Central memory CD4-positive, alpha-beta T cell (primary cell): ENCODE measurements at places on chromosomes 3 and 15.

DNA sequence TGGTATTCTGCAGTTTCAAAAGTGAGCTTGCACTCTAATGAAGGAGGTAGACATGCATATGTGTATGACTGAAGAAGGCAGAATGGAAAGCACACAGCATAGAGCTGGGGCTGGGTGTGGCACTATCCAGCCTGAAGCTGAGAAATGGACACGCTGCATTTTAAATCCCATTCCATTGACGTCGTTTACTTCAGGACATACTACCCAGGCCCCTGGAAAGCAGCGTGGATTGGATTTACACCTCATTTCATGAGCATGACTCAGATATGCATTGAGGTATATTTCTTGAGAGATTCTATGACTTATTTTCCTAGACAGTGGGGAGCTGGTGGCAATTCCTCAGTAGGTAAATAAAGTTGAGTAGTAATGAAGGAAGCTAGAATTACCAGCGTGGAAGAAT, 101.4 kb downstream of the ABI3BP start:
- no peak for DNase-seq

DNA sequence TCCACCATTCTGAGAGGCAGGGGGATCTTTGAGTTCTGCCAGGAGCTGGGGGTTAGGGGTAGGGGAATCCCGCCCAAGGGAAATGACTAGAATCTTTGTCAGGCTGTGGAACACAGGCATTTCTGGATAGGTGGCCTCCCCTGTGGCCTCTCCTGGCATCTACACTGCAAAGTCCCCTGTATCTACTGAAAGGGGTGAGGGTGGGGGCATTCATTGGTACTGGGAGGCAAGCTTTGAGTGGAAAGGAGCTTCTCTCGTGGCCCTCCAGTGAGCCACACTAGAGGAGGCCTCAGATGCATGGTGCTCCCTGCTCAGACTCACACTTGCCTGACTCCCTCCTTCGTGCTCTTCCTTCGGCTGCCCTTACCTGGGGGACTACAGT, 59.9 kb downstream of the CCNL1 start:
- no peak for DNase-seq

- peak; percentile 68 for DNase-seq
These were observed 34.3 kb downstream of the ZMAT3 start for GRCh38 chr3:179037351-179037750.

DNA sequence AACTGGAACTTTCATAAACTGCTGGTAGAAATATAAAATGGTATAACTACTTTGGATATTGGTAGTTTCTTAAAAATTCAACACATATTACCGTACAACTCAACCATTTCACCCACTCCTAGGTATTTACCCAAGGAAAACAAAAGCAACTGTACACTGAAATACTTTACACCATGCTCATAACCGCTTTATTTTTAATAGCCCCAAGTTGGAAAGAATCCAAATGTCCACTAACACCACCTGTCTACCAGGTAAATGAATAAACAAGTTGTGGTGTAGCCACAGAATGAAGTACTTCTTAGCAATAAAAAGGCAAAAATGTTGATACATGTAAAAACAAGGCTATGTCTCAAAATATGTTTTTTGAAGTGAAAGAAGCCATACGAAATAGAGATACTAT, 215.9 kb upstream of the PEX5L start:
- DNase-seq, result no peak

DNA sequence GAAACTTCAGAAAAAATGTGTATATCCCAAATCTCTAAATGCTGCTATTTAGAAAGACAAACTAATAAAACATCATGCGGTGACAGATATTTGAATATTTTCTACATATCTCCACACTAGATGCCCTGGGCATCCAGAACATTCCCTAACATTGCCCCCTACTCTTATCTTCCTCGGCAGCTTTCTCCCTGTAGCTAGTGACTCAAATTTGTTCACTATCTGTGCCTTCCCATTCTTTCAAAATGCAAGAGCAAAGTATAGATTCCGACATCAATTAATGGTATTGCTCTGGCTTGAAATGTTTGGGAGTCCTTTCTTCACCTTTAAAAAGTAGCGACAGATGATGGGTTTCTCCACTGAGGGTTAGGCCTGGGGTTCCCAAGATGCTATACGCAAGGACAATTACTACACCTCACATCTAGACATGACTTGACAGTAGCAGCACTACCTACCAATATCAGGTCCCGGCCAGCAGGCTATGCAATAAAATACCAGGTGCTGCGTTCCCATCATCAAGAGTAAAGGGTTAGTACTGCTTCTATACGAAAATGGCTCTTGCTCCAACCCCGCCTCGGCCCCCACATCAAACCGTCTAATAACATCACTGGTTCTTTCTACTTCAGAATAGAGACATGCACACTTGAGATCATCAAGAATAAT, 631 bp downstream of the UBR1 start:
- no peak for DNase-seq

- DNase-seq, result no peak
These were observed at the start of gene HHATL for GRCh38 chr3:42702066-42702951. Gene HHATL (minus strand): TSS chr3:42702798. CDS start chr3:42700826, 1,972 bp downstream.

- no peak for DNase-seq
These were observed 15.3 kb downstream of the FOXP1 start for GRCh38 chr3:71568207-71568606.

- DNase-seq, result no peak
These were observed 303.8 kb upstream of the NECTIN3 start for GRCh38 chr3:110767838-110768237.
